Stimulated activated CD8-positive, alpha-beta memory T cell treated with anti-CD3 and anti-CD28 coated beads, Interleukin-15, amount 100 ng/mL, for 48 hours (primary cell): ENCODE measurements at places on chromosomes 6 and 20.

DNA sequence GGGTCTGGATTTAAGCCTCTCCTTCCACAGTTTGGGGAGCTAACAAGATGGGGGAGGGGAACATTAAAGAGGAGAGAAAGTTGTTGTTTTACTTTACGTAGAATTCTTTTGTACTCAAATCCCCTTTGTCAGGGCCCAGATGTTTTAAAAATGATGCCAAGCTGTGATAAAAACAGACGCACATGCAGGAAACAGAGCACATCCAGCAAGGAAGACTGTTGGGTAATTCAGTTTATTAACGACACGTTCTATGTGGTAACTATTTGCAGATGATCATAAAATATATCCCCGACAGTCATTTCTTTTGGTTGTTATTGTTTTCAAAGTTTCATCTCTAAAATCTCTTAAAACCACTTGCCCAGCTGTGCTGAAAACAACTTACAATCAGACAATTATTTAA, 307.0 kb upstream of the PRDM1 start:
- no peak for DNase-seq

DNA sequence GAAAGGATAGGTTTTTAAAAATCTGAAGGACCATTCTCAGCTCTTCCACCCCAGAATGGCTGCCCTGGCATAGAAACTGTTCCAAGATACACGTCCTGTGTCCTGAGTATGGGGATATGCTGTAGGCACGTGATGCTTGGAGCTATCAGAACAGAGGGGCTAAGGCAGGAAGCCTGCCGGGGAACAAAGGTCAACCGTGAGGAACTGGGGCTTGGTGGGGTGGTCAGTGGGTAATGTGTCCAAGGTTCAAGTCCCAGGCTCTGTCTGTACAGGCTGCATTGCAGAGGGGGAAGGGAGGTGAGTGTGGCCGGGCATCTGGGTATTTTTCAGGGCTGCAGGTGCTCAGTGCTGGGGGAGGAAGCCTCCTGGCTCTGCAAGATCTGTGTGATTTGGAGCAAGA, 479.6 kb upstream of the CHD6 start:
- no peak for DNase-seq

DNA sequence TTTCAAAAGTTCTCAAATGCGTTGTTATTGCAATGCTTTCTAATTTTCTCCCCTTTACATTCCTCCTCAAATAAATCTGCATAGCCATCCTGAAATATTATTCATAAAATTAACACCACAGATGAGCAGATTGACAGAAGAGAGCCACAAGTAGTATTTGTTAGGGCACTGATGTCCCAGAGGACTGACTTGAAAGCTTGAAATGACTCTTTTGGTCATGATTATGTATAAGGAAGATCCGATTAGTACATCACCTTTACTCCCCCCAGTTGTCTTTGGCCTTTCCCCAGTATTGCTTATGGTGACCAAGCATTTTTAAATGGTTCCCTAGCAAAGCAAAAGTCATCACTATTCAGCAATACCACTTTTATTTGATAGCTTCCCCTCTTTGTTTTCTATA, 187.6 kb downstream of the ADAT2 start:
- no peak for DNase-seq

DNA sequence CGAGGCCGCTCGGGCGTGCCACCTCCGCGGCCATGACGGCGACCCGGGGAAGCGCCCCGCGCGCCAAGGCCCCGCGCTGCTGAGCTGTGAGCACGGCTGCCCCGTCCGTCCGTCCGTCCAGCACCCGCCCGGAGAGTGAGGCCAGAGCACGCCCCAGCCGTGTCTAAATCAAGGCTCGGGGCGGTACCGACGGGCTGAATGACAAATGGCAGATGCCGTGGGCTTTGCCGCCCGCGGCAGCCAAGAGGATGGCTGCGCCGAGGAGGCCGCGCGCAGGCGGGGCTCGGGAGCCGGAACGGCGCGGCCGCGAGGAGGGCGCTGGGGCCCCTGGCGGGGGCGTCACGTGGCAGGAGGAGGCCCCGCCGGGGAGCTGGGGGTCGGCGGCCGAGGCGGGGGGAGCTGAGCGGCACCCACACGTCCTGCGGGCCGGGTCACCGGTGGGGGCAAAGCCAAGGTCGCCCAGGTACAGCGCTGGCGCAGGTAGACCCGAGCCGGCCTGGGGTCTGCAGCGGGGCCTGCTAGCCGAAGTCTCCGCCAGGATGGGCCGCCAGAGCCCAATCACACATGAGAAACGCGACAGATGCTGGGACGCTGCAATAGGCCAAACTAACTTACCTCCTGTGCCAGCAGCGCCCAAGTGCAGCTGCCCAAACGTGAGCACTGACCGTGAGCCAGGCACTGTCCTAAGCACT, at the start of gene PLAGL1:
Gene PLAGL1, minus strand, starts transcription at position 140 of the 692 bp plus-strand sequence. CDS start 60,123 bp downstream, outside the sequence.
- DNase-seq: no peak

DNA sequence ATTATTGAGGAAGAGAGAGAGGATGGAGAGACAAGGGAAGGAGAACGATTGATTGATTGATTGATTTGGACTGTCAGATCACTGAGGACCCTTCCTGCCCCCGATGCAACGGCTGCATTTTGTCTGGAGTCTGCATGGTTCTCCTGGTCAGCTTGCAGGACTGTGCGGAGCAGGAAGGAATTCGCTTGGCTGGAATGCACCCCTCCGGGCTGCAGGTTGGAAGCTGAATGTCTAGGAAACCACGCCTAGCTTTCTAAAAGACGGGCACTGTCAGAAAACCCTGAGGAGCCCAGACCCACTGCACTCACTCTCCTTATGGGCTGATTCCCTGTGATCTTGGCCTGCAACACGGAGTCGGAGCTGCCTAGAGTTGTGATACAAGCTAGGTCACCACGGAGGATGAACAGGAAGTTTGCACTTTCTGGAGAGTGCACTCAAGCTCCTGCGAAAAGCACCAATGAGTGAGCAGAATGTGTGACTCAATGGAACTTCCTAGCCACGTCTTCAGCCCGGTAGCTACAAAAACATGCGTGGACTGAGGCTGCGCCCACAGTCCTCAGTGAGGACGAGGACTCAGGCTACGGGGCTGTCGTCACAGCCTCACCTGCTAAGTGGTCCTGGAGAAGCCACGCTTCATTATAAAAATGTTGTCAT, 14.4 kb downstream of the DACT2 start:
- no peak for DNase-seq

GRCh38 chr6:148460876-148461646, 118.4 kb downstream of the SASH1 start:
- no peak for DNase-seq

DNA sequence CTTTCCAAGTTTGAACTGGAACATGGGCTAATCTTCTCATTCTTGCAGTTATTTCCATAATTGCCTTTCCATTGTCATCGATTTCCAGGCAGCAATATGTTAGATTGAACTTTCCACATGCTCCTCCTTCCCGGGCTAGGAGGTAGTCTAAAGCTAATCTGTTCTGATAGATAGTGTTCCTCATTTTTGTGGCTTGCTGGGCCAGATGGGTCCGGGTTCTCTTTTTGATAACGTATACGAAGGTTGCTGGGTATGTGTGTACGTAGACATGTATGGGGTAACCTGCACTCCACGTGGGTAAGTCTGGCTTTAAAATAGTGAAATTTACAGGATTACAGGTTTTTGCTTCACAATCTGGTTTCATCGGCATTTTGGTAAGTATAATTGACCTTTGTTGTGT, 14.0 kb upstream of the GMPR start:
- no peak for DNase-seq
